Temporal lobe (tissue), 4 donors: ENCODE measurements at places on chromosomes 12 and 14. TPM values are rescaled to one million over a fixed set of nuclear protein-coding genes. Genes with fewer than 3 reads are reported as not detected.

Gene P2RX2
- not detected for total RNA-seq

Gene RPGRIP1
- not detected for total RNA-seq

Gene ACOT2
- total RNA-seq: 21.4 TPM

Gene FOXN4
- 0.25 TPM for total RNA-seq

Gene CRACR2A
- 0.74 TPM for total RNA-seq

Gene TMEM229B
- total RNA-seq: 22.6 TPM

Gene TSHR
- 0.25 TPM for total RNA-seq

Gene CLEC1A
- total RNA-seq: 0.98 TPM

Gene ZNF385A
- 2.0 TPM for total RNA-seq

Gene DLGAP5
- 3.9 TPM for total RNA-seq

Gene RNASE2
- 0.49 TPM for total RNA-seq

Gene NPAS3
- 24.1 TPM for total RNA-seq

Gene PRH2
- total RNA-seq: not detected

Gene USP44
- 3.4 TPM for total RNA-seq

Gene NGB
- 4.9 TPM for total RNA-seq

Gene VRTN
- total RNA-seq: not detected

Gene MTHFD1
- 28.0 TPM for total RNA-seq

Gene UTP20
- total RNA-seq: 16.0 TPM

Gene STAC3
- 0.25 TPM for total RNA-seq

Gene HIGD1C
- total RNA-seq: not detected

Gene PSME2
- 17.2 TPM for total RNA-seq

Gene LPAR5
- total RNA-seq: 0.49 TPM

Gene OR4Q3
- total RNA-seq: not detected

Gene FAR2
- total RNA-seq: 24.3 TPM

Gene COX8C
- not detected for total RNA-seq

Gene JDP2
- total RNA-seq: 3.2 TPM
